ENCODE measurements at places on chromosomes 4 and X. TPM values are rescaled to one million over a fixed set of nuclear protein-coding genes. Genes with fewer than 3 reads are reported as not detected.
A peak's percentile ranks its signal among the peaks of the same experiment; 100 is the strongest.

Gene DKC1
- 95.5 TPM for total RNA-seq

Gene MAB21L2
- total RNA-seq = not detected

GRCh38 chr4:1237981-1238675 is 10.8 kb downstream of the CTBP1 start:
- H3K36me3 ChIP-seq = peaks cover 27% of the 10 kb centered on the region
- H3K4me1 ChIP-seq = peaks cover 7% of the 10 kb centered on the region
- no peak overlapping the region for H3K27ac ChIP-seq
- no peak overlapping the region for H3K4me3 ChIP-seq
- H3K27me3 ChIP-seq = no peaks in the 10 kb centered on the region

DNA sequence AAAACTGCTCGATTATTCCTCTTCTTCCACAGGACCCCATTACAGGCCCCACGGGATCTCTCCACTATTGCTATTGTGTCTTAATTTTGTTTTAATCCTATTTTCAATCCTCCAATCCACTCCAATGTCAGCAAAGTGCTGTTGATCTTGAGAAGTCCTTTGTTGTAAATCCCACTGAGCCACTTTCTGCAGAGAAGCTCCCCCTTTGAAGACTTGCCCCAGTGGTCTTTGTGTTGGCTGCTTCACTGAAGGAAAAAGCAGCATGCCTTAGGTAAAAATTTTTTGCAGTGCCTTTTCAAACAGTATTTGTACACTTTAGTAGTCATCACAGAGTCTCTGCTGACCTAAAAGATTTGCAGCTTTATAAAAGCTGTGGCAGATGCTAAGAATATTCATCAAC is 252.0 kb upstream of the SLC7A11 start:
- H3K4me1 ChIP-seq = no peaks in the 10 kb centered on the region
- DNase-seq = no peak
- no peak overlapping the region for H3K4me3 ChIP-seq
- H3K27ac ChIP-seq = no peak overlapping the region
- no peaks in the 10 kb centered on the region for H3K36me3 ChIP-seq

- no peaks in the 10 kb centered on the region for H3K27me3 ChIP-seq
- no peaks in the 10 kb centered on the region for H3K36me3 ChIP-seq
- DNase-seq = no peak
Measured at GRCh38 chrX:5915783-5916182, 312.9 kb downstream of the NLGN4X start.

DNA sequence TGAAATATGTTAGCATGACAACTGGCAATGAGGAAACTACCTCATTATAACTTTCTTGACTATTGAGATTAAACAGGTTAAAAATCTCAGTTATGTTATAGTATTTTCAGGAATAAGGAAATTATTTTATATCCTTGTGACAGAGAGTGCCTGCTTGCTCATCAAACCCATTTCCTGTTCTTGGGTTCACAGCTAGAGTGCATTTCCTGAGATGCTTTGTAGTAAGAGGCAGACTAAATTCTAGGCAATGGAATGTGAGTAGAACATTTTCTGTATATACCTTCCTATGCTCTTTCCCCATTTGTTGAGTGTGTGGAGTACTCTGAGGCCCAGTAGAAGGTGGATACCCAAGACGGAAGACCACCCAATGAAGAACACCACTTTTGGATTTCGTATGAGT is 96.9 kb upstream of the CASK start:
- peak overlapping the region; percentile 45 for H3K27ac ChIP-seq
- no peaks in the 10 kb centered on the region for H3K36me3 ChIP-seq
- H3K4me1 ChIP-seq = peaks cover 20% of the 10 kb centered on the region
- DNase-seq = no peak
- no peak overlapping the region for H3K4me3 ChIP-seq

- no peaks in the 10 kb centered on the region for H3K36me3 ChIP-seq
- H3K27me3 ChIP-seq = no peaks in the 10 kb centered on the region
- no peaks in the 10 kb centered on the region for H3K4me1 ChIP-seq
- DNase-seq = no peak
Measured at GRCh38 chrX:21166272-21166982, 207.8 kb upstream of the CNKSR2 start.

All from activated CD4-positive, alpha-beta memory T cell treated with anti-CD3 and anti-CD28 coated beads for 36 hours (primary cell).